ENCODE measurements at places on chromosomes 5 and 9.
A peak's percentile ranks its signal among the peaks of the same experiment; 100 is the strongest.

GRCh38 chr5:55570570-55570969 is 35.8 kb upstream of the PLPP1 start:
- no peak for DNase-seq

- DNase-seq, result no peak
Observed at GRCh38 chr5:88824141-88824540, 58.8 kb downstream of the MEF2C start.

DNA sequence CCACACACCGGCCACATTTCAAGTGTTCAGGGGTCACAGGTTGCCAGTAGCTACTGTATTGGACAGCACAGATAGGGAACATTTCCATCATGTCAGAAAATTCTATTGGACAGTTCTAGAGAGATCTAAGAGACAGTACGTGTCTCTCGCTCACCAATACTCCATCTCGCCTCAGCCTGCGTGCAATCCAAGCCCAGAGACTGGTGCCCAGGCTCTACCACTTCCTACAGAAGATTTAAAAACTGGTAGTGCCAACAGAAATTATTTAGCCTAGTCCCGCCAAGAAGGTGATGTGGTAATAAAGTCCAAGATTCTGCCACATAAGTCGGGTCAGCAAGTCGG is 390 bp upstream of the SNX2 start:
- no peak for DNase-seq

- DNase-seq, result peak; percentile 90
Observed at GRCh38 chr9:134929193-134930158, 11.8 kb upstream of the FCN1 start.

- no peak for DNase-seq
Observed at GRCh38 chr5:129653057-129653375, 94.9 kb upstream of the MINAR2 start.

GRCh38 chr9:113298311-113298710 is 4.9 kb downstream of the RNF183 start:
- no peak for DNase-seq

DNA sequence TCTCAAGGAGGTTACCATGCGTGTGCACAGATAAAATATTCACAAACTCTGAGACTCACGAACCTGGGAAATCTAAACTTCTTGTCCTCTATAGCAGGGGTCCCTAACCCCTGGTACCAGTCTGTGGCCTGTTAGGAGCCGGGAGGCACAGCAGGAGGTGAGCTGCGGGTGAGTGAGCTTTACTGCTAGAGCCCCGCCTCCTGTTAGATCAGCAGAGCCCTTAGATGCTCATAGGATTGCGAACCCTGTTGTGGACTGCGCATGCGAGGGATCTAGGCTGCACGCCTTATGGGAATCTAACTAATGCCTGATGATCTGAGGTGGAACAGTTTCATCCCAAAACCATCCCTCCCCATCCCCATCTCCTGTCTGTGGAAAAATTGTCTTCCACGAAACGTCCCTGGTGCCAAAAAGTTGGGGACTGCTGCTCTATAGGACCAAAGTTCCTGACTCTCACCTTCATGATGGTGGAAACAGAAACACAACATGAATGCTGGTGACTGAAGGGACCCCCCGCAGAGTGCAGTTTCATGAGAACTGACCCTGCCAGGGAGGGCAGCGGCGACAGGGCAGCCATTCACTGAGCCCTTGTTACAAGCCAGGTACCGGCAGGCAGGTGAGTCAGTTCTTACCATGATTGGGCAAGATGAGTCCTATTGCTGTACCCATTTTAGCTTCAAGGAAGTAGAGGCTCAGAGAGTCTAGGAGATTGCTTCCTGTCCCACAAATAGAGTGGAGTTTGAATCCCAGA is 181.9 kb downstream of the RGS3 start:
- DNase-seq, result no peak

- no peak for DNase-seq
Observed at GRCh38 chr9:85514256-85514655, 227.5 kb downstream of the AGTPBP1 start.

GRCh38 chr9:37966412-37967013 is 62.6 kb upstream of the SLC25A51 start:
- DNase-seq, result no peak

GRCh38 chr9:72029986-72030385 is 30.4 kb downstream of the C9orf57 start:
- DNase-seq, result no peak

- no peak for DNase-seq
Observed at GRCh38 chr9:28120626-28121025, 547.3 kb upstream of the C9orf72 start.

DNA sequence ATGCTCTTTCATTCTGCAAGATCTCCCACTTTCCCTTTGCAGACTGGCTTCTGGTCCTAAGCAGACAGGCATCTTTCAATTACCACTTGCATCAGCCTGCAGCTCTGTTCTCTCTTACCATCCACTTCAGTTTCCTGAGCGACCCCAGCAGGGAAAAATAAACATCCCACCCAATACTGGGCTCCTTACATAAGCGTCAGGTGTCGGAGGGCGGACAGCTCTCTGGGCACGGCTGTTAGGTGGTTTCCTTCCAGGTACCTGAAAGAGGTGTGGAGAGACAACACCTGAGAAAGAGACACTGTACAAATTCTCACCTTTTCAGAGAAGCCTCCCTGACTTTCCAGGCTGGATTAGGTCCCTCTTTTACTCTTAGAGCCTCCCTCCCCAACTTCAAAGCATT is 145.1 kb upstream of the PANK3 start:
- no peak for DNase-seq

DNA sequence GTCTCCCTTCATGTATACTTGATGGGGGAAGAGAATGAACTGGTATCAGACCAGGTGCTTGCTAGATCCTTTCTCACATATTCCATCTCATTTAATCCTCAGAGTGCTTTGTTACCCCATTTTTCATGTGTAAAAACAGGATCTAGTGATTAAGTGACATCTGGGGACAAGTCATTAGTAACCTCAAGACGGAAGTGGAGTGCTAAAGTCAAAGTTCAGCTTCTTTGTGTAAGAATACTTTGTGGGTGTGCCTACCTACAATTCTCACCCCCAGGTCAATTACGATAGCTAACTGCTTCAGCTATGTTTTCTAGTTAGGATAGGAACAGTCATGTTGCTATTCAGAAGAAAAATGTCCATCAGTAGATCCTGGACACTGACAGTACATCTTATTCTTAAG is 3.1 kb upstream of the FAM120AOS start:
- DNase-seq, result peak; percentile 65

DNA sequence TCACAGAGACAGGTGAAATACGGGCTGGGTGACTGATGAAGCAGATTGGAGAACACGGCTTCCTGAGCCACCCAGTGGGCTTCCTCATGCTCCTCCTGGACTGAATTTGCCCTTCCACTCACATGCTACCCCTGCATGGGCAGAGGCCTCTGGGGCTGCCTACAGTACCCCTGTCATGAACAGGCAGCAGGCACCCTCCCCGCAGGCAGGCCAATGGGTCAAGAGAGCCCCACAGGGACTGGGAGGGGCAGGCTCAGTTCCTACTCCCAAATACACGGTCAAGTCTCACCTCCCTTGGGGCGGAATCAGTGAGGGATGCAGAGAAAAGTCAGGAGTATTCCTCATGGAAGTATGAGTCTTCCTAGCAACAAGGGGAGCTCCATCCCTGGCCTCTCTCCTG is 48.6 kb upstream of the ZBTB43 start:
- DNase-seq, result no peak

- DNase-seq, result no peak
Observed at GRCh38 chr5:175059687-175060211, 335.4 kb downstream of the MSX2 start.

- no peak for DNase-seq
Observed at GRCh38 chr5:53970475-53970874, 339.9 kb downstream of the ARL15 start.

DNA sequence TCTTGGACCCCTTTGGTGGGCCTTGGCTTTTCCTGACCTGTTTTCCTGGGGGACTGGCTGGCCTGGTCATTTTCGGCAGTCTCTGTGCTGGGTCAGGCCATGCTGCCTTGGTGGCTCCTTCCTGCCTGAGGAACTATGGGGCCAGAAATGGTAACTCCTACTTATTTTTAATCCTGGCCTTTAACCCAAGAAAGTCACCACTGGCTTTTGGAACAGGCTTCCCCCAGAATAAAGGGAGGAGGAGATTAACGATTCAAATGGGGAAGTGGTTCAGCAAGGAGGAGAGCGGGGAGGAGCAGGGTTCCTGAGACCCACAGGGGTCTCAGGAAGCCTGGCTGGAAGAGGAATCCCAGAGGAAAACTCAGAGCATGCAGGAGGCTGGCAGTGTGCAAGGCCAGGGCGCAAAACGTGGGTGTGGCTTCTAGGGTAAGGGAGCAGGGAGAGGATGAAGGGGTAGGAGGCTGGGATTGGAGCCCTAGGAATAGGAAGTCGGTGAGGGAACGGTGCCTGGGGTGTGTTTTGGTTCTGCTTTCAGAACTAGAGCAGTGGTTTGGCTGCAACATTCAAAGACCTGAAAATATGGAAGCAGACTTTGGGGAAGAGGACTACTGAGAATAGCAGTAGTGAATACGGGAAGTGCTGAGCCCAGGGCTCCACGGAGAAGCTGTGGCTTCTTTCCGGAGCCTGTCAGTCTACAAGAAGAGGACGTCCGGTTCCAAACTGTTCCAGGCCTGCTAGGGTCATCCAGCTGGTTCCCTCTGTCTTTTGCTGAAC is 271.1 kb upstream of the KLF4 start:
- DNase-seq, result peak; percentile 92

DNA sequence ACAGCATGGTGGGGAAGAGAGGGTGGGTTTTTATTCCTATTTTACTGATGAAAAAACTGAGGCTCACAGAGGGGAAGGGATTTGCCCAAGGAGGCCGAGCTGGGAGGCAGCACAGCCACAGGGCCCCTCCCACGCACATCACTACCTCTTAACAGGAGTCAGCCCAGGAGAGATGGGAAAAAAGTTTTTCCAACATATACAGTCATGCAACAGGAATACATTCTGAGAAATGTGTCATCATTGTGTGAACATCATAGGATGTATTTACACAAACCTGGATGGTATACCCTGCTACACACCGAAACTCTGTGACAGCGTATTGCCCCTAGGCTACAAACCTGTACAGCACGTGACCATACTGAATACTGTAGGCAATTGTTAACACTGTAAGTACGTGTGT is 11.6 kb downstream of the TRAF1 start:
- no peak for DNase-seq

- no peak for DNase-seq
Observed at GRCh38 chr9:35274993-35275392, 113.2 kb downstream of the UNC13B start.

All from inflammatory macrophage treated with lipopolysaccharide for 1 hour (primary cell).